Mesenchymal stem cell (in vitro differentiated cells and primary cell): ENCODE measurements at places on chromosomes 6 and 20.

DNA sequence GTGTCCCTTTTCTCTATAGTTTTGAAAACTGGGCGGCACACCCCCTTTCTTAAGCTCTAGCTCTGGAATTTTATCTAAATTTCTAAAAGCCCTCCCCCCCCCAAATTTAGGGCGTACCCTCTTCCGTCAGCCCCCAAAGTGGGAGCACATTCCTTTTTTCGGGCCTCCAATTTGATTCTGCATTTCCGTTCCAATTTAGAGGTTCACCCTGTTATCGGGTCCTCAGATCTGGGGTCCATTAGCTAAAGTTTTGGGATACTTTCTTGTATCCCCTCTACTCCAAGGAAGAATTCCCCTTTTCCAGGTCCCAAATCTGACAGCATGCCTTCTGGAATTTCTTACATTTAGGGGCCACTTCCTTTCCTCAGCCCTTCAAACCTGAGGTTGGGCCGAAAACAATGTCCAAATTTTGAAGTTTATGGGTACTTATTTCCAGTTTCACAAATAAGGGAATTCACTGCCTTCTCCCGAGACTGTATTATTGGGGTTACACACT lies 796 bp downstream of the PHF20 start:
- no peak for DNase-seq

DNA sequence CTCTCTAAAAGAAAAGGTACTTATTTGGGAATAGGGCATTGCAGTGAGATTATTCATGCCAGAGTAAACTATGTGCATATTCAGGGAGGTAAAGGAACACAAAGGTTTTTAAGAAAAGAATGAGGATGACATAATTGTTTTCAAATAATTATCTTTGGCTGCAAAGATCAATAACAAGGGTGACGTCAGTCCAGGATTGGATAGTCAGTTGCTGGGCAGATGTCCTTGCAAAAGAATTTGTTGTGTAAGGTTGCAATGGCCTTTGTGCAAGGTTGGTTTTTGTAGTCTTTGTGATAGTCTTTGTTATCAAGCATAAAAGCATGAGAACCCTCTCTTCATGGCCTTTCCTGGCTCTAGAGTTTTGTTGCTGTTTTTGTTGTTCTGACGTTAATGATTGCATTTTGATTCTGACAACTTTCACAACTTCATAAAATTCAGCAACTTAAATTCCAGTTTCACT lies 17.7 kb downstream of the LOC128125822 start:
- no peak for DNase-seq

- no peak for DNase-seq
Observed at GRCh38 chr6:138246650-138247440, 28.6 kb upstream of the PBOV1 start.

DNA sequence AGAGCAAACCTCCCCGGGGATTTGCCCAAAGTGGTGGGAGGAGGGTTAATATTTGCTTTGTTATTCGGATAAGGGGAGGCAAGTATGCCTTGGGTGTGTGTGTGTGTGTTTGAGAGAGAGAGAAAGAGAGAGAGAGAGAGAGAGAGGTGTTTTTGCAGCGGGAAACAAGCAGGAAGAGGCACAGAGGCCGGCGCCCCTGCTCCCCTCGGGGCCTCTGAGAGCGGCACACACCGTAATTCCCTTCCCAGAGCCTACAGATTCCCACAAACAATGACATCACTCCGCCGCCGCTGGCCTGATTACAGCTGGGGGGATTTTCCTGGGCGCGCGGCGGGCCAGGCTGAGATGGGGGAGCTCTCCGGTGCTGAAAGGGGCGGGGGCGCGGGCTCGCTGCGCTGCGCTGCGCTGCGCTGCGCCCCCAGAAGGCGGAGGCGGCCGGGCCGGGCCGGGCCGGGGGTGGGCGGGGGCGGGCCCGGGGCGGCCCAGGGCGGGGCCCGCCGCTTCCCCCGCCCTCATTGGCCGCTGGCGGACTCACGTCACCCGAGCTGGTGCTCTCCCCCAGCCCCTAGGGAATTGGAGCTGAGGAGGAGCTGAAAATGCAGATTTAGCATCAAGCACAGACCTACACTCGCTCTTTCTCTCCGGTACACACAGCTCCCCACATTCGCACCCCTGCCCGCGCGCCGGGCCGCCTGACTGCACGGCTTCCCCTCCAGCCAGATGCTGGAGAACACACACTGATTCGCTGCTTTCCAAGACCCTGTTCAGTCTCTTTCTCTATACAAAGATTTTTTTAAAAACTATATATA lies at the start of gene PCSK2:
PCSK2 (plus strand) TSS at position 631 of the 809 bp plus-strand sequence. CDS start 266 bp downstream, outside the sequence.
- DNase-seq = peak; percentile 60

GRCh38 chr6:29809249-29809648 lies 18.4 kb upstream of the HLA-G start:
- no peak for DNase-seq

GRCh38 chr6:43509984-43510826 lies at the start of gene LRRC73:
LRRC73 (minus strand) TSS chr6:43510346; CDS start chr6:43509785, 561 bp downstream.
- peak; percentile 84 for DNase-seq

- DNase-seq = no peak
Observed at GRCh38 chr6:47420394-47421371, 56.9 kb upstream of the CD2AP start.

DNA sequence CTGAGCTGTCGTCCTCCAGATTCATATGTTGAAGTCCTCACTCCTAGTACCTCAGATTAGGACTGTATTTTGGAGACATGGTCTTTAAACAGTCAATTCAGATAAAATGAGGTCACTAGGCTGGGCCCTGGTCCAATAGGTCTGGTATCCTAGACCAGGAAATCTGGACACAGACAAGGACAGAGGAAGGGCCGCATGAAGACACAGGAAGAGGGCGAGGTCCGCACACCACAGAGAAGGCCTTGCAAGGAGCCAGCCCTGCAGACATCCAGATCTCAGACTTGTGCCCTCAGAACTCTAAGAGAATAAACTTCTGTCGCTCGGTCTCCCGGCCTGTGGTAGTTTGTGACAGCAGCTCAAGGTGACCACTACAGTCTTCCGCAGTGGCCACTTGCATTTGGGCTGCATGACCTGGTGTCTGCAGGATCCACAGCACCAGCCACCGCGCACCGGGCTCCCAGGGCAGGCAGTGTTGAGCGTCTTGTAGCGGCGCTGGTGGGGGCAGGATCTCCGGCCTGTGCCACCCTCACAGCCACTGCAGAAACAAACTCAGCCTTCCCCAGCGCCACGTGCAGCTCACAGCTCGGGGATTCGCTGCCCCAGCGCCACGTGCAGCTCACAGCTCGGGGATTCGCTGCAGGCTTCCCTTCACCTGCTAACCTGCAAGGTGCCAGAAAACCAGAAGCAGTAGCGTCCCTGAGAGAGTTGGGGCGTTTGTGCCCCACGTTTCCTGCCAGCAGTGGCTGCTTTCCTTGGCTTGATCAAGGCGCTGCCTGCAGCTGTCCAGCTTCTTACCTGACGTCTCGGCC lies 6.0 kb upstream of the RBM38 start:
- no peak for DNase-seq

DNA sequence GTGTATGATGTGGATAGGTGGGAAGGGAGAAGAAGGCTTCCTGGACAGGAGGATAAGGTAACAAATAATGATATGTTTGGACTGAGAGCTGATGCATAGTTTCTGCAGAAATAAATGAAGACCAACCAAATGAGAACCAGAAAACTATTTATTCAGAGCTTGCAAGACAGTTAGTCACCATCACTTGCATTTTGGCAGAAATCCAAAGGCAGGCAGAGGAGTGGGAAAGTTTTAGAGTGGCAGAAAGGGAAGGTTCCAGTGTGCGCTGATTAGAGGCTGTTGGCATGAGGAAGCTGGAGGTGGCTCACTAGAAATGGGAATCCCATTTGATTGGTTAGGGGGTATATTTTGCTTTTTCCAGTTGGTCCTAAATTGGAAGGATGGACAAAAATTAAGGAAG lies 13.0 kb upstream of the F13A1 start:
- DNase-seq = peak; percentile 36

- DNase-seq = peak; percentile 85
Observed at GRCh38 chr6:4320860-4321259, 185.5 kb upstream of the ECI2 start.

- DNase-seq = no peak
Observed at GRCh38 chr6:6629402-6629801, 40.9 kb downstream of the LY86 start.

- peak; percentile 28 for DNase-seq
Observed at GRCh38 chr6:53894091-53894490, 99.3 kb downstream of the LRRC1 start.

DNA sequence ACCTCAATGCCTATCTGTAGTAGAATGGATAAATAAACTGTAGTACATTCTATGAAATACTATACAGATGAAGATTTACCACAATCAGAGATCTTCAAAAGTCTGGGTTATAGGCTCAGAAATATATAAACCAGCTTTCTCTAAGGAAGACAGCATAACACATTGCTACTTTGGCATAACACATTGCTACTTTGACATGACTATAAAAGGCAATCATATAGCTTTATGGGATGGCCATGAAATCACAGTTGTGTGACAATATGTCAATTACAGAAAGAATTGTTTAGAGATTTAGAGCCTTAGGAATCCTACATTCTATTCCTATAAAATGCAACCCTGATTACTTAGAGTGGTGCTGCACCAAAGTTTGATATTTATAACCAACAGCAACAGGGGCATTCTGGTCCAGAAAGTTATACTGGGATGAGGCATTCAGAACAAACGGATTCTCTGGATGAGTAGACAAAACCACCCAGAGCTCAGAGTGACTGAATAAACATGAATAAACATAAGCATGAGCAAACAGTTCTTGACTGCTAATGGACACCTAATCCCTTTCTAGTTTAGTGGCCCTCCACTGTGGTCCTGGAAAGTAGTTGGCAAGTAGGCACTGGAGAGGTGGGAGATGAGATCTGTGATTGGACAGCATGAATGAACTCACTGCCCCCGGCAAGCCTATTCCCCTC lies 12.0 kb downstream of the TTI1 start:
- DNase-seq = peak; percentile 64

GRCh38 chr6:166465003-166465399 lies 82.3 kb upstream of the MPC1 start:
- no peak for DNase-seq

GRCh38 chr6:20841806-20842205 lies 307.5 kb downstream of the CDKAL1 start:
- no peak for DNase-seq

- DNase-seq = peak; percentile 49
Observed at GRCh38 chr6:21840428-21840827, 246.9 kb downstream of the SOX4 start.
